ENCODE measurements at places on chromosomes 11 and 22.
A peak's percentile ranks its signal among the peaks of the same experiment; 100 is the strongest.

GRCh38 chr11:125036933-125037332 is 26.2 kb upstream of the SLC37A2 start:
- no peak for DNase-seq

- no peak for DNase-seq
Observed at GRCh38 chr22:17865183-17866055, 91.2 kb upstream of the BID start.

DNA sequence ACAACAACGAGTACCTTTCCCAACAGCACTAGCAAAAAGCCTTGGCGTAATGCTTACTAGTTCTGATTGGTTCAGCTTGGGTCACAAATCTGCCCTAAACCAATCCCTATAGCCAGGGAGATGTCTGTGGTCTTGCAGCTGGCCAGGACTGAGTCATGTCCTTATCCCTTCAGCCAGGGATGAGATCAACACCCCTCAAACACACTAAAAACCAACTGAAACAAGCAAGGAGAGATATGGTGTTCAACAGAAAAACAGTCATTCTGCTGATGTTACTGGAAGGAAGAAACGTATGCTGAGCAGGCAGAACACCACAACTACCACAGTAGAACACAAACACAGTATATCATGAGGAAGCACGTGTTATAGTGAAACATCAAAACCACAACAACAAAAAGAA is 375.6 kb downstream of the LARGE1 start:
- no peak for DNase-seq

GRCh38 chr11:47564933-47565339 is 463 bp upstream of the PTPMT1 start:
- DNase-seq: no peak

- peak; percentile 99 for DNase-seq
Observed at GRCh38 chr11:17077520-17078401, at the start of gene RPS13. TSS of gene RPS13 (minus strand) at chr11:17077667. CDS start at chr11:17077641, 26 bp downstream.

DNA sequence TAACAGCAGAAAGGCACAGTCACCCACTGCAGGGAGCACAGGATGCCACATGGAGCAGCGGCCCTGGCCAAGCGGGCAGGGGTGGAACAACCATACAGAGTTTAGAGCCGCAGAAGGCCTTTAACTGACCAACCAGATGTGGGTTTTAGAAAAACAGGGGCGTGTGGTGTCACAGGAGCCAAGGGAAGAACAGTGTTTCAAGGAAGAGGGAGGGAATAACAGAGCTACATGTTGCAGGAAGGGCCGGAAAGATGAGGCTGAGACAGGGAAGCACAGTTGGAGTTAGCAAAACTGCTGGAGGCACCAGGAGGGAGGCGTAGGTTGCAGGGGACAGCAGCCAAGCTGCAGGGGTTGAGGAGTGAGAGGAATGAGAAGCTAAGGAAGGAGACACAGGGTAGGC is 7.8 kb upstream of the NAA40 start:
- DNase-seq: no peak

All from OCI-M1 (cell line).